Left lobe of liver (tissue), 2 donors: ENCODE measurements at places on chromosomes 5 and 9.

DNA sequence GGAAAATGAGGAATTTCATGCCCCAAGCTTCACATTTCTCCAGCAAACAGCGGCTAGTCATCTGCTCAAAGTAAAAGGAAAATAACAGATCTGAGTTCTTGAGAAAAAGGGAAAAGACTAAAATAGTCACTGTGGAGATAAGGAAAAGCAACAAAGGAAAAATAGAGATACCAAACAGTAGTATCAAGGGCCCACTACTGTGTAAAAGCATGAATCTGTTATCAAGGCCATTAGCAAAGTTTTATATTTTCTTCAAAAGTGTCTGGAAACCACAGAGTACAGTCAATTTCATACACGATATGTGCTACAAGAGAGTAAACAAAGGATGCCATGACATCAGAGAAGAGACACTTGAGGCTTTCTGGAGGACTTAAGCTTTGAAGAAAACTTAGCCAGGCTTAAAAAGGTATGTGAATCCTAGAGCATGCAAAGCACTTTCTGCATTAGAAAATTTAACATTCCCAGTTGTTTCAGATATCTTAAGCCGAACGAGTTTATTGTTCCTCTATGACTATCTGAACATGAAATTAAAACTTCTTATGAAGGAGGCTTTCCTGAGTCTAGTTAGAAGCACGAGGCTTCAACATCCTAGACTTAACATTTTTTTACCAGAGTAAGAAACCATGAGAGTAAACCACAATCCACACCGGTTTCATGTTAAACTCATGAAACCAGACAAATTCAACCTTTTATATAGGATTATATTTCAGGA, 1.2 kb downstream of the TTC33 start:
- no peak for DNase-seq

DNA sequence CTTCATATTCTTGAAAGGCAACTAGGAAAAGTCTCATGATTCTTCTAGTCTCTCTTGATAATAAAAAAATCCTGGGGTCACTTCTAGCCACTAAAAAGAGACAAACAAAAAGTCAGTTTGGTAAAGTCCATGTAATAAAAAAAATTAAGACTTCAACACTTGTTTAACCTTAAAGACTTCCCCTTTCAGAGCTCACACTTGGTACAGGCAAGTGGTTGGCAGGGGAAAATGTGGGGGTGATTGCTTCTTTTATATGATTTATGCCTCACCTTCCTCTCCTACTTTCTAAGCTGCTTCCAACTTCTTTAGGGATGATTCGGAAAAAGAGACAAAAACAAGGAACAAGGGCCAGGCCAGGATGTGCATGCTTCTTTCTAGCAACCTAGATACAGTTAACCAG, 5.1 kb upstream of the ERCC6L2 start:
- DNase-seq = no peak

GRCh38 chr9:71446106-71446472, 322.2 kb downstream of the CEMIP2 start:
- DNase-seq = no peak

GRCh38 chr9:133792721-133793470, 54.7 kb upstream of the SARDH start:
- peak; percentile 74 for DNase-seq

GRCh38 chr5:103434057-103434456, 128.5 kb downstream of the NUDT12 start:
- DNase-seq = no peak
